ENCODE measurements at places on chromosomes 5 and 9.

GRCh38 chr5:36646507-36647023 is 40.2 kb downstream of the SLC1A3 start:
- no peak for DNase-seq

DNA sequence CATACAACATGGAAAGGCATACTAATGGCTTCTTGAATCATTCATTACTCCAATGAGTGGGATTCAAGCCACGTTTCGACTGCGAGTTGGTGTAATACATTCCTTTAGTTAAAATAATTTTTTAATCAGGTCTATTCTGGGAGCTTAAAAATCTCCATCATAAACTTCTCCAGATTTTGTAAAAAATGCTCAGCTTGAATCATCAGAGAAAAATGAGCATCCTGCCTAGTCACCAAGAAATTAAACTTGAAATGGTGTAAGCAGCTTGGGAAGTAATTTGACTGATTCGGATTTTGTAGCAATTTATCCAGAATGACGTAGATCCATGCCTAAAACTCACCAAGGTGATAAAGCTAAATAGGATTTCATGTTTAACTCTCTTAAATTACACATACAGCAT is 165.7 kb downstream of the SLCO4C1 start:
- DNase-seq, result no peak

DNA sequence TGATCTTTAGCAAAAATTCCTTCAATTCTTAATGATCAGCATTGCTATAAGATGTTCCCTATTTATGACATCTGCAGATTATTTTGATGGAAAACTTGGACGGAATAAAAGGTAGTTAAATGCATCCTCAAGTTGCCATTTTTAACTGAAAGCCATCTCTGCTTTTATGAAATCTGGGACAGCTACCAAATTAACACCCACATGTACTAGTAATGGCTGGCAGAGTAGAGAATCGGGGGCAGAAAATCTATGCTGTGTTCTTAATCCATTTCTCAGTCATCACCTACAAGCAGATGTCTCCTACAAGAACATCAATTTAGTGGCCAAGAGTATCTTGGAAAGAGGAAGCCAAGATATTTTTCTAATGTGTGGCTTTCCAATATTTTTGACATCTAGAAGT is 22.1 kb upstream of the C9orf57 start:
- DNase-seq, result peak; percentile 65

DNA sequence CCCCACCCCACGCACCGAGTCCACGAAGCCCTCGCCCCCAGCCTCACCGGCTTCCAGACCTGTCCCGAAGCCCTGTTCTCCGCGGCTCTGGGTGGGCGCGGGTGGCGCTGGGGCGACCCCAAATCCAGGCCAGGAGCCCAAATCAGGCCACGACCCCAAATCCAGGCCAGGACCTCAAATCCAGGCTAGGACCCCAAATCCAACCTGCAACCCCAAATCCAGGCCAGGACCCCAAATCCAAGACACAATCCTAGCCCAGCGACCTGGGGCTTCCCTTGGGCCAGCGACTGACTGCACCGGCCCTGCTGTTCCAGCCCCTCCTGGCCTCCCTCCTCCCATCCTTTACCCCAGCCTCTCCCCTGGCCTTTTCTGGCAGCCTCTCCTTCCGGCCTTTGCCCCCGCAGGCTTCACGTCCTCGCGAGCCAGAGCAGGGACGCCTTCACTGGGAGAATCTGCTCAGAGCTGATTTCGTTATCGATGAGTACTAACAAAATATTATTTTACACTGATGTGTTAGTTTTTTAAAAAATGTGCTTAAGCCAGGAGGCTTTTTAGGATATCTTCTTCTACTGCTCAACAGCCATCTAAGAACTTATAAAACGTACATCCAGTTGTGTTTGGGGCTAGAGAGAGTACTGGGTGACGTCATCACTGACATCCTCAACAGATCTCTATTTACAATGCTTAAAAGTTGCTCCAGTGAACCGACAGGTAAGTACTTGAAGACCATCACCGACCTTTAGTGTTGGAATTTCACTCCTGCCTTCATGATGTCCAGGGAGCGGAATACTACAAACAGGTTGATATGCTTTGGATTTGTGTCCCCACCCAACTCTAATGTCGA is 34.7 kb downstream of the TRIP13 start:
- no peak for DNase-seq

DNA sequence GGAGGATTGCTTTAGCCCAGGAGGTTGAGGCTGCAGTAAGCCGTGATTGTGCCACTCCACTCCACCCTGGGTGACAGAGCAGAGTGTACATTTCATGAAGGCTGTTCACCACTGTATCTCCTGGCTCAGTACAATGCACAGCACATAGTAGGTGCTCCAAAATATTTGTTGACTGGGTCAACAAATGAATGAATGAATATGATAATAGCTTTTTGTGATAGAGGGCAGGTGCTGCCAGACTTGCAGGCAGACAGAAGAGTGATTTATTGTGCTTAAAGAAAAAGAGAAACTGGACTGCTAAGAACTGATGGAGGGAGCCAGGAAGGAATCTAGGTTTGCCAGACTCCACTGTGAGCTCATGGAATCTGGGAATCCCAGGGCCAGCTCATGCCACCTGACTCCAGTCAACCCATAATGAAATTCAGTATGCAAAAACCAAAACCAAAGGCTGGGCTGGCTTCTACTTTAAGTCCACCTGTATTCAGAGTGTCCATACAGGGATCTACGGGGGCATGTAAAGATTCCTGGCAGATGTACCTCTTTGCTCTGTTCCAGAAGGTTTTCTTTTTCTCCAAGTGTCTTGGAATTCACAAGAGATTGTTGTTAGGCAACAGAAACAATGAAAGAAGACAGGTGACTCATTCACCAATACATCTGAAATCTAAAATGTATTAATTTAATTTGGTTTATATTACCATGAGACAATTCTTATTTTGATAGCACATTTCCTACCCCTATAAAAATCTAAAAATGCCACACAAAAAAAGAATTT is 15.5 kb upstream of the CTNNA1 start:
- no peak for DNase-seq

DNA sequence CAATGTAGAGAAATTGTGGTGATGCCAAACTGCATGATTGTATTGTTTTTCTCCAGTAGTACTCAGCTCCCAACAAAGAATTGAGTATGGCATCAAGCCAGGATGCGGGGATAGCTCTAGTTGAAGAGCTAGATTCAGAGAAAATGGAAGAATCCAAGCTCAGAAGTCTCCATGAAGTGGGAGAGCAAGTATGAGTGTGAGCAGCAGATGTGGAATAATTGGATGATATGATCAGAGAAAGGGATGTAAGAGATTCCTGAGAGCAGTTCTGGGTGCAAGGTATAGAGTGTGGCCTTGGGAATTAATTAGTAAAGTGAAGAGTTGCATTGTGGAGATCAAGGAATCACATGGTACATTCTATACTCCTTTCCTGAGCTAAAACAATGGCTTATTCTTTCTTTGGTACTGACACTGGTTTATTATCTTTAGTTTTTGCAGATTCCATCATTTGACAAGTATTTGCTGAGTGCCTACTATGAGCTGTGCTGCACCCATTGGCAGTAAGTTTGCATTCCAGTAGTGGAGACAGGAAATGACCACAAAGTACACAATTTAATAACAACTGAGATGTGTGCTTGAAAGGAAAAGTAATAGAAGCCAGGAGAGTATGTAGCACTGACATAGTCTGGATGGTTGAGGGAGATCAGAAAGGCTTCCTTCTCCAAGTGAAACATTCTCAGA is 177.1 kb downstream of the CPLANE1 start:
- DNase-seq, result peak; percentile 79

- no peak for DNase-seq
These were observed 9.1 kb downstream of the UBAC1 start for GRCh38 chr9:135951889-135952663.

GRCh38 chr5:58926541-58926935 is 343.7 kb downstream of the RAB3C start:
- DNase-seq, result no peak

DNA sequence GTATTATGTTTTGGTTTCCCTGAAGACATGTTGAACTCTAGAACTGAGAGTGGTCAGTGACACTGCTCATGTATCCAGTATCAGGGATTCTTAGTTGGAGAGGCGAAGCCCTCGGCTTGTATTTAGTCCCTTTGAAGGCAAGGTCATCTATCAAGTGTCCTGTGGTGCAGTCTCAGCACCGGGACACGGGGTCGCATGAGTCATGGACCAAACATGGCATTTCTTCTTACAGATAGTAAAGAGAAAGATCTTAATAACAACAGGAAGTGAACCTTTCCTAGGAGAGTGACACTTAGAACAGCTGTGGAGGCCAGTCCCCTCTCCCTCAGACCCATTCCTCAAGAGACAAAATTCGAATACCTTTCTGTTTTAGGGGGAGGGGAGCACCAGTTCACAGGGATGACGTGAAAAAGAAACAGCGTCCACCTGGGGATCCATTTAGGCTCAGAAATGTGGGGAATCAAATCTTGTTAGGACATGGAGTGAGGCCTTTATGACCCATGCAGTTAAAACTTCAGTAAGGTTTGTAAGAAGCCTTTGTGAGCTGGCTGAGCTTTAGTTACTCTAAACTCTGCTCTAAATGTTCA is 86.5 kb downstream of the ADGRV1 start:
- DNase-seq, result no peak

GRCh38 chr9:22204240-22204639 is 195.1 kb upstream of the CDKN2B start:
- no peak for DNase-seq

DNA sequence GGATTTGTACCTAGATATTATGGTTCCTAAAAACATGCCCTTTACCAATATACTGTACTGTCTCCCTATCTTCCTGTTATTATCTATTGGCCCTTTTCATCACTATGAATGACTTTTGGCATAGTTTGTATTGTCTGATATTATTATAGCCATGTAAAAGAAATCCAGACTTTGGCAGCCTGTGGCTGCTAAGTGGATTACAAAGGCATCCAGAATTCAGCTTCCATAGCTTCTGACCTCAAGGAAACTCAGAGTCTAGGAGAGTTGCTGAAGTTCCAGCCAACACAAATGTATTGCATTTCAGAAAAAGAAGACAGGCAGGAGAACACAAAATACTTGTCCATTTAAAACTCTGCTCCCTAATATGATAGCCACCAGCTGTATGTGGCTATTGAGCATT is 319.2 kb upstream of the MPDZ start:
- no peak for DNase-seq

DNA sequence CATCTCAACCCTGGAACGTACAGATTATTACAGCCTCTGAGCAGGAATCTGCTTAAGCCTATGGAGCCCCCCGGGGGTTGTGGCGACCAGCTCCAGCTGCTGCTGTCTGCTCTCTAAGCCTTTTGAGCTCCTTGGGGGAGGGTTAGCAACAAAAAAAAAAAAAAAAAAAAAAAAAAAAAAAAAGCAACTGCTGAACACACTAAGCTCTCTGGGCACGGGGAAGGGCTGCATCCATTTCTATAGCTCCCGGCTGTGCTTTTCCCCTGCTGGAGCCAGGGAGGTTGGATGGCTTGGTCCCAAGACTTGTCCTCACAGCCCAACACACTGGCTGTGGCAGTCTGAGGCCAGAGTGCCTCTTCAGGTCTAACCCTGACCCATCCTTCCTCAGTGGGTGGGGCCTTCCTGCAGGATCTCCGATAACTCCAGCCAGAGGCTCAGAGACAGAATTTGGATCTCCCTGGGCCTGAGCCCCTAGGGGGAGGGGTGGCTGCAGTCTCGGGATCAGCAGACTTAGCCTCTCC is 82.1 kb downstream of the FBN2 start:
- no peak for DNase-seq

DNA sequence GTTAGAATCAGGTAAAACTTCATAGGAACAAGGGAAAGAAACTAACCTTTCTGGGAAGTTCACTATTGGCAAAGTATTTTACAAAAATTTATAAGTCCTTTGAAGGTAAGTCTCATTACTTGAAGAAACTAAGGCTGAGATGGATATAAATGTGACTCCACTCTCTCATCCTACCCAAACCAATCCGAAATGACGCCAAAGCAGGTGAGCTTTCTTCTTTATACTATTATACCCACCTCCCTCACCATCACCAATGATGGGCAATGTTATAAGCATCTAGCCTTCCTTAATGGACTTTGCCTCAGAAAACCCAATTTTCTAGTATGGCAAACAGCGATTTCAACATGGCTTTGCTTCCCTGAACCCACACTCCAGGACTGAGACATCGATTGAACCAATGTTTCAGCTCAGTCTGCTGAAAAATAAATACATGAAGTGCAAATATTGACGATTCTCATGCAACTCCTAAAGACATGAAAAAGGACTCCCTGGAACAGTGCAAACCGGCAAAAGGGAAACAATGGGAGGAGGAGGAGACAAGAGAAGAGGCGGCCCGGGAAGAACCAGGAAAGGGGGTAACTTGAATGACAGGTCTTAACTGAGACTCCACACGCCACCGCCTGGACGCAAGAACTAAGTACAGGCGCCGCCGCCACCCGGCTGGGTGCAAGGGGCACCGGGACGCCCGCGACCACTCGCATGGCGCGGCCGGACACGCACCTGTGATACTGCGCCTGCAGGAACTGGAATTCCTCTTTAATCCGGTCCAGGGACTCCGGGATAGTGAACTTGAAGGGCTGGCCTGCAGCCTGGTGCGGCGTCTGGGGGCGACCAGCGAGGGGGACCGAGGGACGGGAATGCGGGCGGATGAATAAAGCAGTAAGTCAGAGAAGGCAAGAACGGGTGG is 2.5 kb downstream of the TLE1 start:
- DNase-seq, result peak; percentile 88

DNA sequence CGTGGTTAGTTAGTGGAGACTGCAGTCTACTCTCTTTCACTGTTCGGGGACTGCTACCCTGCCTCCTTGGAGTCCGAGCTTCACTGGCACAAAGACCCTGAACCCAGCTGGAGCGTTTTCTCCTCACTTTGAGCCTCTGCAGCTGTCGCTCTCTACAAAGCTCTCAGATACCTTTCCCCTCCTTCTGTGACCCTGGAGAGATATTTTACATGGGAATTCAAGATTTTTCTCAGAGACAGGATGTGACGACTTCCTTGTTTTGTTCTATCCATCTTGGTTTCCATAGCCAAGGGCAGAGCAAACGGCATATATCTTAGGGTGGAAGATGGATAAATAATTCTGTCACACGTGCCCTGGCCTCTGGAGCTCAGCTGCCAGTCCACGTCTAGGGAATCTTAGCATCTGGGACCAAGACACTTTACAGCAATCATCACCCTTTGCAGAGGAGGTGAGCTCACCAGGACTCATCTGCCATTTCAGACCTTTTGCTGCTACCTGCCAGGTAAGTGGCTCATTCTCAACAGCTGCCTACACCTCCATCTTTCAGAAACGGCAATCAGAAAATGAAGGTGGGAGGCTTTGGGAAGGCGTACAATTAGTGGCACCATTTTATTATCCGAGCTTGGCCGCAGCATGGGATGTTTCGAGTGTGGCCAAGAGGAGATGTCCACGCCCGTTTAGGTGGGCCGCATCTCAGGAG is at the start of gene BTNL9:
Gene BTNL9, plus strand, starts transcription at position 336 of the 700 bp plus-strand sequence. CDS start 5,224 bp downstream, outside the sequence.
- DNase-seq, result no peak

All from putamen (tissue), 1 donor.